ENCODE measurements at places on chromosomes 4 and X. TPM values are rescaled to one million over a fixed set of nuclear protein-coding genes. Genes with fewer than 3 reads are reported as not detected.

The SLC25A43 gene
- total RNA-seq = 14.9 TPM

The SCOC gene
- total RNA-seq = 159 TPM

The PABPC1L2A gene
- not detected for total RNA-seq

The DMRTC1 gene
- not detected for total RNA-seq

GRCh38 chr4:152369203-152369901 is 166.5 kb downstream of the FBXW7 start:
- no peak for DNase-seq
